Esophagus muscularis mucosa (tissue), 4 donors: ENCODE measurements at places on chromosomes 6 and 20. TPM values are rescaled to one million over a fixed set of nuclear protein-coding genes. Genes with fewer than 3 reads are reported as not detected.

DNA sequence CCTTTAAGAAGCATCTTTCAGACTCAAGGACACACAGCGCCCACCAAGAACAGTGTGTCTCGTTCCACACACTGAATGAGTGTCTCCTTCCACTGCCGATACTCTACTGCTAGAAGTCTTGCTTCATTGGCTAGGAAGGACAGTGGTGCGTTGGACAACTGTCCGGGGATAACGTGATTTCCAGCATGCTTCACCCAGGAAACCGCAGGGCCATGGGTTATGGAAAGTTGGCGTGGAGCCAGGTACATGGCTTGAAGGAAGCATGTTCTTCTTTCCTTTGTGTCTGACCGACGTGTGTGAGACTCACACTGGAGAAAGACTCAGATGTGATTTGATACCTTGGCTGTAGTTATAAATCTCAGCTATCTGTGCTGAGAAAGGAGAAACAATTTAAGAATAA lies 73.2 kb downstream of the SMOC2 start:
- DNase-seq: no peak

- DNase-seq: no peak
Observed at GRCh38 chr6:50965495-50965894, 146.8 kb downstream of the TFAP2B start.

DNA sequence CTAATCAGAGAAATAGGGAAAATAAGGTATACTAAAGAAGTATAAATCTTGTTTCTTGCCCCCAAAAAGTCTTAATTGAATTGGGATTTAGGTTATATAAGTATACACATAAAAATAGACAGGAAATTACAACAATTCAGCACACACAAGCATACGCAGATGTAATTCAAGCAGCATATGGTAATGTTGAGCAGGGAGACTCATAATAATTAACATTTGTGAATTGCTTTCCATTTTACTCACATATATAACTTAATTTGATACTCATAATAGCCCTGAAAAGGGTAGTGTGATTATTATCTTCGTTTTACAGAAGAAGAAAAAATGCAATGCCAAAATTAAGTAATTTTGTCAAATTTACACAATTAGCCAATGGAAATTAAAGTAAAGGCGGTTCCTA lies 313.5 kb upstream of the ECI2 start:
- no peak for DNase-seq

DNA sequence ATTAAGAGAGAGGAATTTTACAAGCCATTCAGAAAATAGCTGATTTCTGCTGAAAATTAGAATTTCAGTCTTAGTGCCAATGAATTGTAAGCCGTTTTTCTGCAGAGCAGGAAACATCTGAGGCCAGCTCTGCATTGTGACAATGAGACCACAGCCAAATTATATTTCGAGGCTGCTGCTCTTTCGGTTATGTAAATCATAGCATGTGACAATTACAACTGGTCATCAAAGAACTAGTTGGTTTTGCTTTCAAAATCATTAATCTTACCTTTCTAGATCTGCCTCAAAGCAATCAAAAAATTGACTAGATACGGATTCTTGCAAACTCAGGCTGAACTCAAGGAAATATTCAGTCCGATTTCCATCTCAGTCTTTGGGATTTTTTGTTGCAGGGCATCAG lies 33.4 kb upstream of the INSM1 start:
- no peak for DNase-seq

DNA sequence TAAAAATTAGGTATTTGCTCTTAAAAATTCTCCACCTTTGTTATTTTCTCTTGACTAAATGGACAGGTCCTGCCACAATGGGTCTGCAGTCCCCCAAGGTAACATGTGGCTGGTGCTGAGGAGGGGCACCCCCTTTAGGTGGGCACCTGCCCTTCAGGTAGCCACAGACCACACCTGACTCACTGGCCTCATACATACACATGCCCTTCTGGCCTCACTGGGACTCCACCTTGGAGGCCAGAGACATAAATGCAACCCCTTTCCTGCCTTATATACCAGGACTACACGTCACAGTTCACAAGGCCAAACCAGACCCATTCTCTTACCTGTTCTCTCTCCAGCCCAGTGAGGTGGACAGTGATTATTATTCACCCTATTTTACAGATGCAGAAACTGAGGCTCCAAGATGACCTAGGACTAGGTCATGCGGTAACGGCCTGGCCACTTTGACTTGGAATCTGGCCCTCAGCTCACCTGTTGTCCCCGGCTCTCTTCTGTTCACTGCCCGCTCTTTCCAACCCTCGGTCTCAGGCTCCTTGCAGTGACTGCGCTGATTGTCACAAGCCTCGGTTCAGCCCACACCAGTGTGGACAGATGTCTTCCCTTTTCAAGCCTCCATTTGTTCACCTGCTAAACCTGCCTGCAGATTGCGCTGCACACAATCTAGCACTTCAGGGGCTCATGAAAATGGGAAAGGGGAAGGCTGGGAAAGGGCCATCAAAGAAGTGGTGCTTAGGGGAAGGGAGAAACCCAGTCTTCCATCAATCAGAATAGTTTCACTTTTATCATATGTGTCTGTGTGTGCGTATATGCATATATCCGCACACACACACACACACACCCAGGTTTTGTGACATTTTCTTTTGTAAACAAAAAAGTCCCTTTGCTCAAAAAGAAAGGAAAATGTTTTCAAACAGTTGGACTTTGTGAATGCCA lies 121.7 kb downstream of the BCAS1 start:
- peak; percentile 68 for DNase-seq

DNA sequence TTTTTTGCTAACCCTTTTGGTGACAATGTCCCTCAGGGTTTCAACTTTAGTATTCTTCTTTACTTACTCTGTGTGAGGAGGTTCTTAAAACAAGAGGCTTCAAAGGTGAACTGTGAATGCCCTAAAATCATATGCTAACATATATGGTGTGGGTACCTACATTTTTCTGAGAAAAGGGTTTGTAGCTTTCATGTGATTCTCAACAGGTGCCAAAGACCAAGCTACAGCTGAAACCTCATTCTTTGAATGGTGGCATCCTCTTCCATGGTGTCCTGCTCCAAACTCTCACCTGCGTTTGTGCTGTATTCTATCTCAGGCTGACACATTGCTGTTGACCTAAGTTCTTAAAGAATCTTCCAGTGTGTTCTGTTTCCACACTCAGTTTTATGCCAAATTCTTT lies 177.3 kb downstream of the PRL start:
- DNase-seq: no peak

- DNase-seq: no peak
Observed at GRCh38 chr6:104326173-104327001, 533.3 kb downstream of the HACE1 start.

DNA sequence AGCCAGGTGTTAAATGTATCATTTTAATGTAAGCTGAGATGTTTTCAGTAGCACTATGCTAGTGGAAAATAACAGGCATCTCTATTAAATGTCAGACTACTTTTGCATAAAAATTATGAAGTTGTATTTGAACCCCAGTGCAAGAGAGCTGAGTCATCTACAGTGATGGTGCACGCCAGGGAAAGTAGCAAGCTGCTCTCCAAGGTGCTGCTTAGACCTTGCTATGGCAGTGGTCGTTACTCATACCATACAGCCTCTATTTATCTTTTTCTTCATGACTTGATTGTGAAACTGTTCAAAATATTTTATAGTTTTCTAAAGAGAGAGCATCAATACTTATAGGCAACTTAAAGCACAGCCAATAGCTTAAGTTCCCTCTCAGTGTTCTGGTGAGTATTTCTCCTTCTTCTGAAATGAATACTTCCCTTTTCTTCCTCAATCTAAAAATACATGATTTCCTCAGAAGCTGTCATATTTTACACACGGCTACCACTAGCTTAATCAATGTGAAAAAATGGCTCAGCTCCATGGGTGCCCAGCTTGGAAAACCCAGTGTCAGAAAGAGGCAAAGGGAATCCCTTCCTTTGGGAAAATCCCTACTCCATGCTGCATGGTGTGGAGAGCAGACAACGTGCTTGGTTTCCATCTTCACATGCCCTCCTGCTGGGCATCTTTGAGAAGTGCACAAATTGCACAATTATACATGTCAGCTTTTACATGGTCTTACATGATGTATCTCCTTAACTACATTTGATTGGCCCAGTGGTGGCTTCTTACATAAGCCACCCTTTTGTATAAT lies 105.6 kb downstream of the ELOVL4 start:
- DNase-seq: no peak

- DNase-seq: no peak
Observed at GRCh38 chr6:129842137-129842536, 19.0 kb downstream of the TMEM244 start.

DNA sequence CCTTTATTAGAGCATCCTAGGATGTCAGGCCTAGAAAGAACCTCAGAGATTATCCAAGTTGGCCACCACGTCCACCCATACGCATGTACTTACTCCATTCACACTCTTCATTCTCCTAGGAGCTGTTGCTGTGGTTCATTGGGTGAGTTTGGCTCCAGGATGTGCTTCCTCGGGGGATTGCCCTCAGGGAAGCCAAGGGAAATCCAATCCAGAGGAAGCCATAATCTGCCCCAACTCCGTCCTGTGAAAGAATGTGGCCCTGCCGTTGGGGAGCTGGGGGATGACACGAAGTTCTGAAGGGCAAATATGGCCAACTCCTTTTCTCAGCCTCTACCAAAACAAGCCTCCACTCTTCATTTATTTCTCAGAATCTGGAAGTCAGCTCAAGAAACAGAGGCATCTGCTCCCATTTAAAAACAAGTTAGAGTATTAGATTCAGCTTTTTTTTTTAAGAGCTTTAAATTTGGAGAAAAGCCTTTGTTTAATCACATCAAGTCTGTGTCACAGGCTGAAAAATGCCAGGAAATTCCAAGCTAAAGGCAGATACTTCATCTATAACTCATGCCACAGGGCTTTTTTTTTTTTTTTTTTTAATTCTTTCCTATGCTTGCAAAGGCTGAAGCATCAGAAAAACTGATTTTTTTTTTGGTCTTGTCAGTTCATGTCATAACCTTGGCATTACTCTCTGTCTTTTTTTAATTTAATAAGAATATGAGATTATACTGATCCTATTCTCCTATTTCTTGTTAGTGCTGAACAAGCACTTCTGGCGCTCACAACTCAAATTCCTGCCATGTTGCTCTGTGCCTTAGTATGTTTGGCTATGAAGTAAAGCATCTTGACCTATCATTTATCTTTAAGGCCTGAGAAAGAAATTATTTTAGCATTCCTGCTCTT lies 480.9 kb upstream of the MARCKS start:
- DNase-seq: no peak

DNA sequence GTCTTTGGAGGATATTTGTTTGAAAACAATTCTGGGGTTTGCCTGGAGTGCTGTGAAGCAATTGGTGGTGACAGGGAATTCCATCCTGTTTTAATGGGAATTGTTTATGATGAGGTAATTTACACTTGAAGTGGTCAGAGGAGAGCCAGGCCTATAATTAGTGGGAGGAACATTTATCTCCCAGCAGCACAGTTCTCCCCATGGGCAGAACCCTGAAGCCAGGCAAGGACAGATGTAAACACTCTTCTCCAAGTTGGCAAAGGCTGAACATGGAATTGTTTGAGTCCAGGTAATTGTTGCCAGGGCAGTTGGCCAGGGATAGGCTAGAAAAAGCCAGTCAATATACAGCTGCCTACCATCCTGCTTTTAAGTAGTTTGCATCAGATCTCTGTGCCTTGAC lies 789.7 kb downstream of the FRK start:
- DNase-seq: no peak

- DNase-seq: no peak
Observed at GRCh38 chr6:11538819-11539468, 1.4 kb downstream of the TMEM170B start.

GRCh38 chr6:166541876-166542579 lies 44.5 kb downstream of the RAMACL start:
- no peak for DNase-seq

DNA sequence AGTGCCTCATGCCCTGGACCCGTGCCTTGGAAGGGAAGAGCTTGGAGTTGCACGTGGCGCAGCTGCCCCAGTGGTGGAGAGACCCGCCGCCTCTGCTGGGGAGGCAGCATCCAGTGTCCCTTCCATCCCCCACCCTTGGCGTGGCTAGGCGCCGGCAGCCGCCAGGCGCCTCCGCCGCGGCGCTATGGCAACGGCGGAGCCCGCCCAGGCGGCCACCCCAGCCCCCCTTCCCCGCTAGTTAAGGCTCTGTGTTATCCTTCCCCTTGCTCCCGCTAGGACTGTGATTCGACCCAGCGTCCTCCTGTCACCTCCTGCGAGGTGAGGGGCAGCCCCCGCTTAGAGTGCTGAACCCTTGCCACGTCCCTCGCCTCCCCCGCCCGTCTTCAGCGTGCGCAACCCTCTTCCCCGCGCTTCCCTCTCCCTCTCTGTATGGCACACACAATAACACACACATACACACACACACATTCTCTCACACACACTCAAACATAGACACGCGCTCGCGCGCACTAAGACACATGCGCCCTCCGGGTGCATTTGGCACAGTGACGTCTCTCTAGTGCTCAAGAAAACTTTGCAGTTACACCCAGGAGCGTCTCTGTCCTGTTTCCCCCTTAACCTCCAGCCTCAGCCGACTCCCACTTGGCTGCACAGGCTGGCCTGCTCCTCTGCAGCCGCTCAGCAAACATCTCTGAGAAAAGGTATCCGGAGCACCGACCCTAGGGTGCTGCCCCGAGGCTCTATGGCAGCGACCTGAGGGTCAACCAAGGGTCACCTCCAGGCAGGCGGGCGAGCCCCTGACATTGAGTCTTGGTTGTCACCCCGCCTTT lies 8.5 kb downstream of the GRIK2 start:
- DNase-seq: no peak

- no peak for DNase-seq
Observed at GRCh38 chr6:76790045-76790796, 673.1 kb downstream of the HTR1B start.

DNA sequence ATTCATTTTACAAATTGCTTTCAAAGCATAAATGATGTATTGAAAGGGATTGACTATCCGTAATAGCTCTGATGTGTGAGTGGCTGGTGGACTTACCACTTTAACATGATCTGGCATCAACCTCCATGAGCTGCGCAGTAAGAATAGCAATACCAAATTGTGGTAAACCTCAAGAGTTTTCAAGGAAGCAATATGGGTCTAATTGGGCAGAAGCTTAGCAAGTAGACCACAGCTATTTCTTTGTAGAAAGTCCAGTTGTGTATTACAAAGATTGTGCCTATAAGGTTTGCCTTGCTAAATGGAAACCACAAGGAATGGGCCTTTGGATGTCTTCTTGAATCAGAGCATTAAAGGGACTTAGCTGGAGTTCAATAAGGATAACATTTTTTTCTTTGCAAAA lies 736.6 kb downstream of the KIF16B start:
- DNase-seq: no peak

EMILIN3 gene
- total RNA-seq: 0.83 TPM

CNR1 gene
- 12.9 TPM for total RNA-seq

TSBP1 gene
- not detected for total RNA-seq

SYNGAP1 gene
- total RNA-seq: 15.0 TPM

CCM2L gene
- 11.3 TPM for total RNA-seq

SAMD10 gene
- total RNA-seq: 11.7 TPM

LCA5 gene
- 11.2 TPM for total RNA-seq

KIF6 gene
- 1.0 TPM for total RNA-seq
